ENCODE measurements at places on chromosomes 1 and 21.

- no peak for DNase-seq
Measured at GRCh38 chr1:50553921-50554320, 130.7 kb upstream of the DMRTA2 start.

GRCh38 chr1:201890806-201891450 is 2.2 kb downstream of the SHISA4 start:
- DNase-seq: no peak

DNA sequence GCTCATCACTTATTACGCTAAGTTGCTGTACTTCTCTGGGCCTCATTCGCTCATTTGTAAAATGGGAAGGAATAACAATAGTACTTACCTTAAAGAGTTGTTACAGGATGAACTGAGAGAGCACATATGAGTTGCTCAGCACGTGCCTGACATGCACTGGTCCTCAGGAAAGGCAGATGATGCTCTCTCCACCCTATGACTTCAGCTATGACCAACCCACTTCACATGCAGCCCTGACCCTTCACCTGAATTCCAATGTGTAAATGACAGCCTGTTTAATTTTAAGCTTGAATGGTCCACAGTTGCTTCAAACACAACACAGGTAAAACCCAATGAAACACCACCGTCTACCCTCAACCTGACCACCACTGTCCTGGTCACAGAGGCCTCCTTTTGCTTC is 32.9 kb downstream of the GADD45A start:
- DNase-seq: peak; percentile 40

- DNase-seq: no peak
Measured at GRCh38 chr1:208083715-208084085, 160.5 kb downstream of the PLXNA2 start.

DNA sequence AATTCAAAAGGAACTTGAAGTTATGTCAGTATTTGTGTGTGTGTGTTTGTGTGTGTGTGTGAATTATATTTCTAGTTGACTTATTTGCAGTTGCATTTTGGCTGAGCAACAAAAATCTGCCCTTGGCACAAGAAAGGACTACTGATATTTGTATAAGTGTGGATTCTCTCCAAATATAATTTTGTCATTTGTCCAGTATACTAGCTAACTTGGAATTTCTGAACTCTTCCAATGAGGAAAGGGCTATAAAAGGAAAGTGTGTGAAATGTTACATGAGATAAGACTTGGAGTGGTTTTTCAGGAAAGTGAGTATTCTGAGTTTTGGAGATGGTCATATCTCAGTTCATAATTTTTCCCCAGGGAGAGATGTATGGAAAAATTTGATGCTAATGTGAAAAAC is 1384.1 kb upstream of the B3GALT2 start:
- no peak for DNase-seq

DNA sequence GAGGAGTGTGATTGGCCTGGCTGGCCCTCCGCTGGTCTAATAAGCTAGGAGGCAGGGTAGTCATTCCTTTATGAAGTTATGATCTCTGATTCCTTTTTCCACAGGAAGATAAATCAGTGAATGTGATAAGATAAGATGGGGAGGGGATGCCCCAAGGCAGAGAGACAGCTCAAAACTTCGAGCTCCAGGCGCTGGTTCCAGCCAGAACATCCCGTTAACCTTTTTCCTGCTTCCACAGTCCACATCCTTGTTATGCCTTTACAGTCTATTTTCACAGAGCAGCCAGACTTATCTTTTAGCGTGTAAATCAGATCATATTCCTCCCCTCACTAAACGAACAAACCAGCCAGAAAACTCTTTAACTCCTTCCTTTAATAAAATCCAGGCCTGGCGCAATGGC is 38.5 kb upstream of the BMP8B start:
- no peak for DNase-seq

DNA sequence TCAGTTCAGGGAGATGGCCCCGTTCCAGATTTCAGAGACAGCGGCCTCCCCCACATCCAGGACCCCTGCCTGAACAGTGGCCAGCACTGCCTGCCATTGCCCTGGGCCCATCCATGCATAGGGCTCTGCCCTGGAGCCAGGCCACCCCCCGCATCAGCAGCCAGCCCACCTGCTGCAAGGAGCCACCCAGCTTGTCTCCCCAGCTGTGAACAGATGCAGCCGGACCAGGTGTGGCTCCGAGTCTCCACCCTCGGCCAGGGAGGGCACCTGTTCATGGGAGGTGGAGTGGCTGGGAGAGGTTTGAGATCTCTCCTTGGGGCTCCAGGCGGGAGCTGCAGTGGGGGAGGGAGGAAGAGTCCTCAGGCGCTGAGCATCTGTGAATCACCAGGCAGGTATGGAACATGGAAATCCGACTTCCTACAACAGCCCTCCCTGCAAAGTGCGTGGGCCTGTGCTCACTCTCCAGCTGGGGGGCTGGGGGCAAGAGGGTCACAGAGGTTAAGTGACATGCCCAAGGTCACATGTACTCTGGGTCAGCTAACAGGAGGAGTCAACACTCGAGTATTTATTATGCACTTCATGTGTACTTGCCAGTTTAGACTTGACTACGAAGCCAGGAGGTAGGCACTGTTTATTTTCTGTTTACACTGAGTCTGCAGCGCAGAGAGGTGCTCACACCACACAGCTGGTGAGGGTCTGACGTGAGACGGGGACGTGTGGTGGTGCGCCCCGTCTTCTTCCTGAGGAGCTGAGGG is 4.8 kb upstream of the HES5 start:
- peak; percentile 64 for DNase-seq

DNA sequence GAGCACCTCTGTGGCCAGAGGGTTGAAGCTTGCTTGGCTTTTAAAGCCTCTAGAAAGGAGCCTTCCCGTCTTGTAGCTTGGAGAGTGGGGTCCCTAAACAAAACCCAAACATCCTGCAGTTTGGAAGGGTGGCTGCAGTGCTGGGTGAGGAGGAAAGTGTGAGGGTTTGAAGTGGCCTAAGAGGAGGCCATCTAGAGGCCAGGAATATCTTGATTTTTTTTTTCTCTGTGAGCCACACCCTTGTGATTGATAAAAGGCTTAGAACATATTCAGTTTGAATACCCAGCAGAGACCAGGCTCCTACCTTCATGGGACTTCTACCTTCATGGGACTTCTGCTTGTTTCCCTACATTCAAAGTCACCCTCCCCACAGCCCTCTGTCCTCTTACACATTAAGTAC is 37.3 kb upstream of the PIGV start:
- no peak for DNase-seq

DNA sequence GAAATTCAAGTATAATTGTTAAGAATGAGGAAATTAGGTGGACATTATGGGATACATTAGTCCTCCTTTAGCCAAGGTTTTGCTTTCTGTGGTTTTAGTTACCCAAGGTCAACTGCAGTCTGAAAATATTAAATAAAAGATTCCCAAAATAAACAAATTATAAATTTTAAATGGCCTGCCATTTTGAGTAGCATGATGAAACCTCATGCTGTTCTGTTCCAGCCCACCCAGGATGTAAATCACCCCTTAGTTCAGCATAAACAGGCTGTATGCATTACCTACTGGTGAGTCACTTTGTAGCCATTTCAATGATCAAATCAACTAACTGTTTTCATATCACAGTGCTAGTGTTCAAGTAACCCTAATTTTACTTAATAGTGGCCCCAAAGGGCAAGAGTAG is 132.5 kb upstream of the LYPLAL1 start:
- DNase-seq: no peak

DNA sequence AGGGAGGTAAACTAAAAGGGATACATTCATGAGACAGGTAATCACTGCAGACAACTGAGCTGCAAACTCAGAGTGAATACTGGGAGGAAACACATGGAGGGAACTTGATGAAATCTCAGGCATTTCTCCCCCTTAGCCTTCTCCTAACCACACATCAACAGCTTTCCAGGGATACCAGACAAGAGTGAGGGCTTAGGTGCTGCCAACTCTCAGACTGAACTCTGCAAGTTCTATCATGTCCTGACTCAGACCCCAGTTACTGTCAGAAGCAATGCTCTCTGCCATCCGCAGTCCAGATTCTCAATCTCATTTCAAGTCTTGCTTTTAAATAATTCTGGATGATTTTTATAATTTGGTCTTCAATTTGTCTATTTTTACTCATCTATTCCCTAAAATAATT is 267.3 kb downstream of the LTN1 start:
- DNase-seq: no peak

DNA sequence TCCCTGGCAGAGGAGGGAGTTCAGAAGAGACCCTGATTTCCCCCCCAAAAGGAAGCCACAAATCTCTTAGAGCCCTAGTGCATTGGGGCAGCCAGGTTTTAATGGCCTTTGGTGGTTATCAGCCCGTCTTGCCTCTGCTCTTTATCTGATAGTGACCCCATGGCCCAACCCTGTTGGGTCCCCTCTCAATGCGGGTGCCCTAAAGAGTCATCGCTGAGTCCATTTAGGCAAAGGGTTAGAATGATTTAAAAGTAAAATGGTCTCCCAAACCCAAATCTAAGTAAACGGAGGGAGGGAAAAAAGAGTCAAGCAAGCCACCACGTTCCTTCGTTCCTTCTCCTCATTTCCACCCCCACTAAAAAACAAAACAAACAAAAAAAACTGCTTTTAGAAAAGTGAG is 164.0 kb downstream of the RUNX1 start:
- DNase-seq: no peak

DNA sequence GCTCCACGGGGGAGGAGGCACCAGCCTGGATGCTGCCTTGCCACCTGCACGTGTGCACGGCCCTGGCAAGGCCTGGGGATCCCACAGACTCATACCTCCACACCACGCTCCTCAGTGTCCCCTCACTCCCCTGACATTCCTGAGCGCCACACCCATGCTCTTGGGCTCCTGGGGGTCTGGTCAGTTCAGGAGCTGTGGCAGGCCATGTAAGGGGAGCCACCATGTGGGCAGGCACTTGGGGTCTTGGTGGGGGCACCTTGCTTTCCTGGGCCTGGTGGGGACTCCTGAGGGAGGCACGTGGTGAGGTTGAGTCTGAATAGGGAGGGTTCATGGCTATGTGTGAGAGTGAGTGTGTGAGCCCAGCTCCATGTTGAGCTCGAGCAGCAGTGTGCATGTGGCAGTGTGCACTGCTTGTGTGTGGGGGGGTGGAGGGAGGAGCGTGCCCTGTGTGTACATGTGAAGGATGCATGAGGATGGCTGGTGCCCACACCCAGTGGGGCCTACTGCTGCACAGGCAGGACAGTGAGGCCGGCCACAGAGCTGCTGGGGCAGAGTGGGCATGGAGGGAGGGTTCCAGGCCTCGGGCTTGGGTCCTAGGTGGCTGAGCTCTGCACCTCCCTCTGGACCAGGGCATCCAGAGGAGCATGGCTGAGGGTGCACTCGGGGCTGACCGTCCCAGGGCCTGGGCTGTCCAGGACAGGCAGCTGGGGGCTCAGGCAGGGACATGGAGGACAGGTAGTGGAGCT is 1.6 kb downstream of the GJC2 start:
- DNase-seq: no peak

DNA sequence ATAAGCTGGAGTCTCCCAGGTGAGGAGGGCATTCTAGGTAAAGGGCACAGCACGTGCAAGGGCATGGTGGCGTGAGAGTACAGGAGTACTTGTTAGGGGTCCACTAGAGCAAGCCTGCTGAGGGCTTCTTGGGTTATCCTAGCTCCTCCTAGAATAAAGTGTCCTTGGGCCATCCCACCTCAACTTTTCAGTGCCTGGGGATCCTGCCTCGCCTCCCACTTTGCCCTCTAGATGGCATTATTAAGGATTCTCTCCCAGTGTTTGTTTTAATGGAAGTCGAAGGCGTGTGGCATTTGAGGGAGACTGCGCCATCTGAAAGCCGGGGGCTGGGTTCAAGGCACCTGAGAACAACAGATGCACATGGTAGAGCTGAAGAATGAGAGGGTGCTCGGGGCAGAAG is 74.5 kb upstream of the SELENON start:
- DNase-seq: no peak

Measured in mucosa of descending colon (tissue), 3 donors.